Activated T-helper 2 cell treated with anti-CD3 and anti-CD28 coated beads, Interferon-gamma antibody, Interleukin-2, Interleukin-4, amounts not matched to agents 10 μg/mL and 5 μg/mL and 100 μg/mL, durations not matched to agents 14 hours and 24 hours and 36 hours (primary cell): ENCODE measurements at places on chromosomes 2 and 18.
A peak's percentile ranks its signal among the peaks of the same experiment; 100 is the strongest.

DNA sequence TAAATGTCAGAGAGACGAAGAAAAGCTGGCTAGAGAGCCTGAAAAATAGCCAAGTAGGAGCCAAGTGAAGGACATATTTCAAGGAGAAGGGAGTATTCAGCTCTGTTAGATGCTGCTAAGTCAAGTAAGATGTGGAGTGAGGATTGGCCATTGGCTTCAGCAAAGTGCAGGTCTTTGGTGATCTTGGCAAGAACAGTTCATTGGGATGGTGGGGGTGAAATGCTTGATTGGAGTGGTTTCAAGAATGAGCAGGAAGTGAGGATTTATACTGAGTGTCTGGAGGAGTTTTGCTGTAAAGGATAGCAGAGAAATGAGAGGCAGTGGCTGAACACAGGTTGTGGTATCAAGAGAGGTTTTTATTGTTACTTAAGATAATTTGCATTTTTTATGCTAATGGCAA, 139.7 kb downstream of the PRPF40A start:
- H3K27me3 ChIP-seq = peaks cover 2% of the 10 kb centered on the region
- no peaks in the 10 kb centered on the region for H3K36me3 ChIP-seq
- no peak overlapping the region for H3K27ac ChIP-seq
- peaks cover 9% of the 10 kb centered on the region for H3K4me1 ChIP-seq
- H3K4me3 ChIP-seq = no peak overlapping the region
- no peak for DNase-seq

DNA sequence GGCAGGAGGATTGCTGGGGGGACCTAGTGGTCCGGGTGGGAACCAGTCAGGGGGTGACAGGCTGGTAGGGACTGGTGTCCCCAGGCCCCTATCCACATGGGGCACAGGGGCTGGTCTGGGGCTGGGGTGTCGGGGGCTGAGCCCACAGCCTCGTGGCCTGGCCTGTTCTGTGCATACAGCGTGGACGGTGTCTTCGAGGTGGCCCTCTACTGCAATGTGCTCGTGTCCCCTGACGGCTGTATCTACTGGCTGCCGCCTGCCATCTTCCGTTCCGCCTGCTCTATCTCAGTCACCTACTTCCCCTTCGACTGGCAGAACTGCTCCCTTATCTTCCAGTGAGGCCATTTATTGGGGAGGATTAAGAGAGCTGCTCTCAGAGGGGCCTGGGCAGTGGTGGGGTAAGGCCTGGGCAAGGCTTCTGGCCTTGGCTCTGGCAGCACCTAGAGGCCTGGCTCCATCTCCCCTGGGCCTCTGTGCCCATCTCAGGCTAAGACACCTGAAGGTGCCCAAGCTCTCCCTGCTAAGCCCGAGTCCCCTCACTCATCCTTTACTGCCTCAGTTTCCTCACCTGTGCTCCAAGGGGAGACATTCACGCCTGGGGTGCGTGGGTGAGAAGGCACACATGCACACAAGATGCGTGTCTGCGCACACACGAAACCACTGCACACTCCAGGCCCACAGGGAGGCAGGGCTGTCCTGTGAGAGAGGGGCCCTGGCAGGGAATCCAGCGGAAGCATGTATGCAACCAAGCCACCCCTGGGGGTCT, 1.9 kb downstream of the CHRNG start:
- H3K27me3 ChIP-seq = peaks cover 7% of the 10 kb centered on the region
- H3K4me3 ChIP-seq = no peak overlapping the region
- no peak for DNase-seq
- H3K4me1 ChIP-seq = peaks cover 1% of the 10 kb centered on the region
- peaks cover 1% of the 10 kb centered on the region for H3K36me3 ChIP-seq

GRCh38 chr2:159030674-159031380, 62.4 kb downstream of the TANC1 start:
- no peak for DNase-seq
- H3K27ac ChIP-seq = no peak overlapping the region
- H3K27me3 ChIP-seq = no peaks in the 10 kb centered on the region
- H3K4me1 ChIP-seq = no peaks in the 10 kb centered on the region

DNA sequence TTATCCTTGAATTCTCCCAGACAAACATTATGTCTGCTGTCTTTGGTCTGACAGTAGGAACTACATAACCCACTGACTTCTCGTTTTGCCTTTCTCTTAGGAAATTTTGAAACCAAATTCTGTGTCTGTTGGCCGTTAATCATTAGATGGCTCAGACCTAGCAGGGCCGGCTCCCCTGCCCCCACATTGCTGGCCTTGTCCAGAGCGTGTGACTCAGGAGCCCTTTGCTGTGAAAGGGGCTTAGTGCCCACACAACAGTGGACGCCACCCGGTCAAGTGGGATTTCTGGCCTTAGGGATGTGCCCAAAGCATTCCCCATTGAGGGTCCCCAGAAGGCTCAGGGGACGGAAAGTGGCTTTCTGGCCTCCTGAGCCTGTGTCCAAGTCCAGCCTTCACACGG, 137.5 kb downstream of the CTIF start:
- no peak overlapping the region for H3K27ac ChIP-seq
- H3K4me3 ChIP-seq = no peak overlapping the region
- H3K4me1 ChIP-seq = peaks cover 2% of the 10 kb centered on the region
- H3K27me3 ChIP-seq = no peaks in the 10 kb centered on the region
- H3K36me3 ChIP-seq = no peaks in the 10 kb centered on the region

DNA sequence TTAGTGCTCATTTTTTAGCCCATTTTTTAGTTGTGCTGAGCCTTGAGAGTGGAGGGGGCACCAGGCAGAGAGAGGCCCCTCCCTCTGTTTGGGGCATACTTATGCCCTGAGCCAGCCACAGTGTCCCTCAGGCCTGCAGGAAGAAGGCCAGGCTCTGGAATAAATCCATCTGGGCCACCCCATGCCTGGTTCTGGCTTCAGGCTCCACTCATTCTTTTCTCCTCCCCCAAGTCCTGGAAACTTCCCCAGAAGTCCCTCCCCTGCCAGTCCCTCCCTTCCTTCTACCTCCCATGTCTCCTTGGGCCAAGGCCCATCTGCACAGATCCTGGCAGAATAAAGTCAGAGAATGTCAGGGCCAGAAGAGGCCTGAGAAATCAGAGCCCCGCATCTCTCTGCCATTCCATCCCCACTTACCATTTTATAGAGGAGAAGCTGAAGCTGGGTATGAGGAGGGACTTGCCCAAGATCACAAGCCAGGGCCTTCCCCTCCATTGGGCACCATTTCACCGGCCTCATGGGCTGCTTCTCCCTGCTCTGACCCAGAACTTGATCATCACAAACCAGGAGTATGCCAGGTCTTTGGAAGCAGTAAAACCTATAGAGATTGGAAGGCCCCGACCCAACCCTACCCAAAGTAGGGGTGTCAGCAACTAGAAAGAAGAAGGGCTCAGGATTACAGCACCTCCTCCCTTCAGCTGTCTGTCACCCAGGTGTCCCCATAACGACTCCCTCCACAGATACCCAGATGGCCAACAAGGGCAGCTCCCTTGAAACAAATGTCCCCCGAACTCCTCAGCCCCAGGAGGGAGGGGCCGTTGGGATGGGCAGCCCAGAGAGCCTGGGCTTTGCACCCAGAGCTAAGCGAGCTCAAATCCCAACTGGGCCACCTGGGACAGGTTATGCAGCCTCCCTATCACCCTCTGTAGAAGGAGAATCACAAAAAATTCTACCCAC, 108.4 kb downstream of the POLR1A start:
- DNase-seq = no peak
- peaks cover 77% of the 10 kb centered on the region for H3K4me1 ChIP-seq
- H3K27me3 ChIP-seq = no peaks in the 10 kb centered on the region
- no peak overlapping the region for H3K27ac ChIP-seq

GRCh38 chr2:64667535-64667934, 13.8 kb upstream of the SERTAD2 start:
- H3K4me1 ChIP-seq = peaks cover 32% of the 10 kb centered on the region
- H3K4me3 ChIP-seq = peak overlapping the region; percentile 11
- no peaks in the 10 kb centered on the region for H3K27me3 ChIP-seq
- no peak for DNase-seq

DNA sequence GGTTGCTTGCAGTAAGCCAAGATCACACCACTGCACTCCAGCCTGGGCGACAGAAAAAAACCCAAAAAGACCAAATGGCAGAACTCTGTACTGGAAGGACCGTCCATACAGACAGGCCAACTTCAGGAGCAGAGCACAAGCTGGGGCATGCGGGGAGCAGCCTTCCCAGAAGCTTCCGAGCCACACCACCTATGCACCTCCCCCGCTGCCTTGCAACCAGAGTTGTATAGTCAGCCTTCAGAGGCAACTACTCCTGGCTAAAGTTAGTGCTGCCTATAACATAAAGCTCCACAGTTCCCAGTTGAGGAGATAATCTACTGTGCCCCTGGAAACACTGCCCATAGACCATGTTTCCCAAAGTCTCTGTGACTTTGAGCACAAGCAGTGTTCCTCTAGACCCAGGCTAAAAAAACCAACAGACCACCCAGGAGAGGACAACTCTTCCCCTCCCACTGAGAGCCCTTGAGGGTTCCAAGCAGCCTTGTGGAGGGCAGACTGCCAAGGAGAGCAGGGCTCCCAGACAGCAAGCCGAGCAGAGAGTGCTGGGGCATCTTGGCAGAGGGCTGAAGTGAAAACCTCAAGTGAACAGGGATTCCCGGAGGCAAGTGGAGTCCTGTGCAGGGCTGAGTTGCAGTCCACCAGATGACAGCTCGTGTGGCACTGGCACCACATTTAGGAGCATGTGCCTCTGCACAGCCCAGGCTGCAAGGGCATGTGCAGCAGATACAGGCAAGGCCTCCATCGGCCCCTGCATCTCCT, 6.8 kb downstream of the SFT2D3 start:
- H3K4me3 ChIP-seq = no peak overlapping the region
- H3K27me3 ChIP-seq = no peaks in the 10 kb centered on the region
- H3K27ac ChIP-seq = no peak overlapping the region
- no peak for DNase-seq
- peaks cover 18% of the 10 kb centered on the region for H3K4me1 ChIP-seq
- H3K36me3 ChIP-seq = peaks cover 62% of the 10 kb centered on the region

DNA sequence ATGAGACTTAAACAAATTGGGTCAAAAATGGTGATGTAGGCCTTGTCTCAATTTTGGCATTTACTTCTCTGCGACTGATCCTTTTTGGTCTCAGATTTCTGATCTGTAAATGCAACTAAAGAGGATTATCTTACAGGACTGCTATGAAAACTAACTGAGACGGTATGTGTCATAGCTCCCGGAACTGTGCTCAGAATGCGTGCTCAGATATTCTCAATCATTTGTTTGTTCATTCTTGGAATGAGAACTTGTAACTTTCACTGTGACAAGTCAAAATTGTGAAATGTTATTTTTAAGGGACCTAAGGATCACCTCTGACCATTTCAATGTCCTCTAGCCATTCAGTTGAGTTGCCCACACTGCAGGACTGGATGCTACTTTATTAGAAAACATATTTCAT, 498.2 kb upstream of the PIK3C3 start:
- DNase-seq = no peak
- H3K4me3 ChIP-seq = no peak overlapping the region
- H3K36me3 ChIP-seq = no peaks in the 10 kb centered on the region
- H3K27ac ChIP-seq = no peak overlapping the region
- H3K4me1 ChIP-seq = no peaks in the 10 kb centered on the region
- no peaks in the 10 kb centered on the region for H3K27me3 ChIP-seq

DNA sequence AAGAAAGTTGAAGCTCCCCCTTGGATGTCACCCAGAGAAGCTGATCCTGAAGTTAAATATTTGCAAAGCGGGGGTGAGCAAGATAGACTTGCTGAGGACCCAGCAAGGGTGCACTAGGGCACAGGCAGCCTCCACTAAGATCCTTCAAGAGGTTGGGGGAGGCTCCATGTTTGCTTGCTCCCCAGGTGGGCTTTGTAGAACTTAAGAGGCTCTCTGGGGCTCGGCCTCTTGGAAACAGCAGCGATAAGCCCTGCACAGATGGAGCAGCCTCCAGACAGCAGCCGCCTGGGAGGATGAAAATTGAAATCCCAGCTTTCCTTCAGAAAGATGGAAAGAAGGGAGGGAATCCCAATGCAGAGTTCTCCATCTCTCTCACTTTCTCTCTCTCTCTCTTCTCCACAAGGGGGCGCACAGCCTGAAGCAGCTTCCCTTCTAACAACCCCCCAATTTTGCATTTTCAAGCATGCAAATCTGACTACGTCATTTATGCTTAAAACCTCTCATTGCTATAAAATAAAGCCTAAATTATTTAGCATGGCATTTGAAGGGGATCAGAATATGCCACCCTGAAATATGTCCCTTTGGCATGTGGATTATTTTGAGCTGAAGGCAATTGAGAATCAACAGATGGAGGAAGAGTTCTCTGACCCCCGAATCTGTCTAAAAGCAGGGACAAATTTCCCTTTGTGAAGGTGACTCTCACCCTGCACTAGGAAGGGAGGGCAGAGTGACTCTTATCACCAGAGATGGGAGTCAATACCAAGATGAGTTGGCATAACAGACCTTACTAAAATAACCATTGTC, 185.7 kb upstream of the KLHL29 start:
- no peak overlapping the region for H3K27ac ChIP-seq
- no peaks in the 10 kb centered on the region for H3K4me1 ChIP-seq
- H3K4me3 ChIP-seq = no peak overlapping the region

DNA sequence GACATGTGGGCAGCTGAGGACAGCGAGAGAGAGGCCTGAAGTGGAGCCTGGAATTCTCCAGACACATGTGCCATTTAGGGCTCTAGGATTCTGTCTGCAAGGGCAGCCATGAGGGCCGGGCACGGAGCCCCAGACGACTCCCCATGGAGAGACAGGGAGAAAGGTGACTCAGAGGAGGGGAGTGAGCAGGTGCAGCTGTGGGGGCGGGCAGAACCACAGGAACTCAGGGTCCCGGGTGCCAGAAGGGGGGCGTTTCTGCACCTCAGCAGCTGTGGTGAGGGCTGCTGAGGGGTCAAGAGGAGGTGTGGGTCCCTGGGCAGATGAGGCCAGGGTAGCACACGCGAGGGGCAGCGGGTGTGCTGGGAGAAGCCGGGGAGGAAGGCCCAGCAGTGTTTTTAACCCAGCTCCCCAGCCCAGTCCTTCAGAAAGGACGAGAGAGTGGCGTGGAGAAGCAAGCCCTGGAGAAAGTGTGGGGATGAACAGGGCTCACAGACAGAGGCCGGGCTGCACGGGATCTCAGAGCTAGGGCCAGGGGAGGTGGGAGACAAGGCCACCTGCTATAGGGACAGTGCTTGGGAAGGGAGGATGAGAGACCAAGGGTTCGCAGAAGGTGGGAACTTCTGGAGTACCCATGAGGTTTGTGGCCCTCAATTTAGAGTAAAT, 7.6 kb downstream of the GPR17 start:
- H3K27me3 ChIP-seq = no peaks in the 10 kb centered on the region
- no peak overlapping the region for H3K27ac ChIP-seq
- no peaks in the 10 kb centered on the region for H3K36me3 ChIP-seq
- peaks cover 3% of the 10 kb centered on the region for H3K4me1 ChIP-seq
- no peak for DNase-seq
- H3K4me3 ChIP-seq = no peak overlapping the region

- peaks cover 12% of the 10 kb centered on the region for H3K36me3 ChIP-seq
- peaks cover 3% of the 10 kb centered on the region for H3K27me3 ChIP-seq
- no peak overlapping the region for H3K4me3 ChIP-seq
- no peak overlapping the region for H3K27ac ChIP-seq
Observed at GRCh38 chr2:37637190-37637860, 34.1 kb downstream of the CDC42EP3 start.

- peaks cover 91% of the 10 kb centered on the region for H3K27me3 ChIP-seq
- H3K27ac ChIP-seq = no peak overlapping the region
- H3K4me3 ChIP-seq = no peak overlapping the region
- H3K4me1 ChIP-seq = peaks cover 47% of the 10 kb centered on the region
Observed at GRCh38 chr2:161421686-161422085, 5.6 kb downstream of the TBR1 start.
